ENCODE measurements at places on chromosomes 2 and 18. TPM values are rescaled to one million over a fixed set of nuclear protein-coding genes. Genes with fewer than 3 reads are reported as not detected.

The MEIS1 gene
- 150 TPM for total RNA-seq

The STAT4 gene
- 1.3 TPM for total RNA-seq

The EMILIN1 gene
- 115 TPM for total RNA-seq

The TACR1 gene
- total RNA-seq, result 0.41 TPM

The DNER gene
- 83.1 TPM for total RNA-seq

The UPP2 gene
- total RNA-seq, result not detected

The UGT1A3 gene
- not detected for total RNA-seq

The MC4R gene
- not detected for total RNA-seq

The FEV gene
- total RNA-seq, result 7.2 TPM

The SERPINB12 gene
- total RNA-seq, result 0.17 TPM

The IL1RN gene
- total RNA-seq, result 0.22 TPM

The STPG4 gene
- total RNA-seq, result 0.28 TPM

GRCh38 chr2:176582176-176582575 is 312.9 kb downstream of the MTX2 start:
- no peaks in the 10 kb centered on the region for H3K27me3 ChIP-seq
- H3K4me3 ChIP-seq, result no peak overlapping the region
- no peaks in the 10 kb centered on the region for H3K4me1 ChIP-seq
- no peak for DNase-seq
- no peaks in the 10 kb centered on the region for H3K36me3 ChIP-seq

GRCh38 chr2:214410918-214411554 is at the start of gene VWC2L:
VWC2L (plus strand) TSS chr2:214411054; CDS start chr2:214414194, 3,140 bp downstream.
- no peaks in the 10 kb centered on the region for H3K4me1 ChIP-seq
- no peaks in the 10 kb centered on the region for H3K36me3 ChIP-seq
- peak; percentile 63 for DNase-seq
- H3K27me3 ChIP-seq, result no peaks in the 10 kb centered on the region

DNA sequence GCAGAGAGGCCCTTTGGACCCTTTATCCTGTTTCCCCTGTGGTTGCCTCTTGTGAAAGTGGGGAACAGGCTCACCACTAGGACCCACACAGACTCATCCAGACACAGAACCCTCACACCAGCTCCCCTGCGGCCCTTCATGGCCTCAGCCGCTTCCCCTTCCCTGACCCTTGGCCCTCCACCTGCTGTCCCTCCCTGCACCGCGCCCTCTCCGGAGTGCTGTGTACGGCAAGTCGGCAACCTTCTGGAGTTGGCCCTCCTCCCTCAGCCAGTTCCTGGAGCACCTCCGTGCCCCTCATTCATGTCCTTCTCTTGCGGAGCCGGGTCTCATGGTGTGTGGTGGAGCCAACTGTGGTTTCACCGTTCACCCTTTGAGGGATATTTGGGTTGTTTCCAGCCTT is 44.0 kb downstream of the CTDP1 start:
- no peak overlapping the region for H3K27ac ChIP-seq
- no peak overlapping the region for H3K4me3 ChIP-seq
- DNase-seq, result no peak

DNA sequence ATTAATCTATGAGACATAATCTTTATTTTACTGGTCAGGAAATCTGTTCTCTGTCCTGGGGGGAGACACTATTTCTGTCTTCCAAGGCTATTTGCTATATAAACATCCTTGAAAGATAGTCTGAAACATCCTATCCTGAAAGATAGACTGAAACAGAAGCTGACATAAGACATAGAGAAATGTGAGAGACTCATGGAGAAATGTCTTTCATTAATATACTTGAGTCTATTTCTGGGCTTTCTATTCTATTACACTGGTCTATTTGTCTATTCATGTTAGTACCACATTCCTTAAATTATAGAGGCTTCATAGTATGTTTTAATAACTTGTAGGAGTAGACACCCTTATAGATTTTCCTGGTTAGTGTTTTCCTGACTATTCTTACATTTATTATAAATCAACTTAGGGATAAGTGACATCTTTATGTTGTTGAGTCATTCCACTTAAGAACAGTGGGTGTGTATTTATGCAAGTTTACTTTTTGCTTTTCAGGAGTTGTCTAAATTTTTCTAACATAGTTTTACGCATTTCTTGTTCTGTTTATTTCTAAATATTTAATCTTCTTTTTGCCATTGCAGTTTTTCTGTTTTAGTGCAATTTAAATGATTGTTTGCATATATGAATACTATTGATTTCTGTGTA is 244.9 kb upstream of the ZSWIM2 start:
- no peaks in the 10 kb centered on the region for H3K27me3 ChIP-seq
- no peak overlapping the region for H3K27ac ChIP-seq
- DNase-seq, result no peak
- H3K4me3 ChIP-seq, result no peak overlapping the region

GRCh38 chr2:201105759-201106158 is 10.2 kb upstream of the CFLAR start:
- no peaks in the 10 kb centered on the region for H3K36me3 ChIP-seq
- no peaks in the 10 kb centered on the region for H3K27me3 ChIP-seq
- no peak overlapping the region for H3K27ac ChIP-seq
- DNase-seq, result no peak
- no peak overlapping the region for H3K4me3 ChIP-seq

GRCh38 chr18:74282755-74283554 is 8.8 kb downstream of the CYB5A start:
- H3K27me3 ChIP-seq, result no peaks in the 10 kb centered on the region
- H3K36me3 ChIP-seq, result no peaks in the 10 kb centered on the region
- H3K4me3 ChIP-seq, result no peak overlapping the region
- H3K4me1 ChIP-seq, result peaks cover 28% of the 10 kb centered on the region
- peak overlapping the region; percentile 63 for H3K27ac ChIP-seq
- no peak for DNase-seq

DNA sequence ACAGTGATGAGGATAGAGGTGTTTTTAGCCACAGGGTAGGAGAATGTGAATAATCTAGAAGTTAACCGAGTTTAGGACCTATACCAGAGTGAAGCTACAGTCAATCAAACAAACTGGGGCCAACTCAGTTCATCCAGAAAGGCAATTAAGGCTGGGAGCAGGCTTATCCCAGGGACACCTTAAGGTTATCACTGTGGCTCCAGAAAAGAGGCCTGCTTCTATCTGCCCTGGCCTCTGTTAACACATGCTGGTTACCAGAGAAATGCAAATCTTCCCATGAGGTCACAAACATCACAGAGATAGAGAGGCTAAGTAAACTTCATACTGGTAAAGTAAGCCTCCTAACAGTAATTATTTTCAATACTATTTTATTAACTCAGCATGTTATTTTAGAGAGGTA is 93.2 kb upstream of the GRB14 start:
- H3K27me3 ChIP-seq, result no peaks in the 10 kb centered on the region
- no peak overlapping the region for H3K27ac ChIP-seq
- H3K36me3 ChIP-seq, result peaks cover 10% of the 10 kb centered on the region
- DNase-seq, result no peak
- no peaks in the 10 kb centered on the region for H3K4me1 ChIP-seq
- H3K4me3 ChIP-seq, result no peak overlapping the region

- no peak overlapping the region for H3K27ac ChIP-seq
- H3K4me3 ChIP-seq, result no peak overlapping the region
- H3K4me1 ChIP-seq, result peaks cover 67% of the 10 kb centered on the region
- H3K36me3 ChIP-seq, result no peaks in the 10 kb centered on the region
These were observed 119.0 kb downstream of the SMAD7 start for GRCh38 chr18:48831802-48832201.

DNA sequence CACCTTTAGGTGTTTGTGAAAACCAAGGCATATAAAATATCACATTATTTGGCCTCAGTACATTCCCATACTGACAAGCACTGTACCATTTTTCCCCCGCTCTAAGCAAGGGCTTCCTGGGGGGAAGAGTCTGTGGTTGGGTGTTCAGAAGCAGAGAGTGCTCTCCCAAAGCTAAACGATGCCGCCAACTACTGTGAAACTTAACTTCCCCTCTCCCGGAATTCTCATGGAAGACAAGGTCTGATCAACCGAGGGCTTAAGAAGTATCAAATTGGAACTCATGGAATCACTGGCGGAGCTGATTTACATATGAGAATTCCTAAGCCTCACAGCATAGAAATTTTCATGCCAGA is 433 bp upstream of the MFF start:
- peak overlapping the region; percentile 95 for H3K4me3 ChIP-seq
- H3K27ac ChIP-seq, result peak overlapping the region; percentile 94
- H3K27me3 ChIP-seq, result no peaks in the 10 kb centered on the region

GRCh38 chr2:129741165-129741564 is 238.3 kb upstream of the RAB6C start:
- no peak for DNase-seq
- no peaks in the 10 kb centered on the region for H3K36me3 ChIP-seq
- H3K4me1 ChIP-seq, result no peaks in the 10 kb centered on the region
- no peak overlapping the region for H3K27ac ChIP-seq
- no peaks in the 10 kb centered on the region for H3K27me3 ChIP-seq

DNA sequence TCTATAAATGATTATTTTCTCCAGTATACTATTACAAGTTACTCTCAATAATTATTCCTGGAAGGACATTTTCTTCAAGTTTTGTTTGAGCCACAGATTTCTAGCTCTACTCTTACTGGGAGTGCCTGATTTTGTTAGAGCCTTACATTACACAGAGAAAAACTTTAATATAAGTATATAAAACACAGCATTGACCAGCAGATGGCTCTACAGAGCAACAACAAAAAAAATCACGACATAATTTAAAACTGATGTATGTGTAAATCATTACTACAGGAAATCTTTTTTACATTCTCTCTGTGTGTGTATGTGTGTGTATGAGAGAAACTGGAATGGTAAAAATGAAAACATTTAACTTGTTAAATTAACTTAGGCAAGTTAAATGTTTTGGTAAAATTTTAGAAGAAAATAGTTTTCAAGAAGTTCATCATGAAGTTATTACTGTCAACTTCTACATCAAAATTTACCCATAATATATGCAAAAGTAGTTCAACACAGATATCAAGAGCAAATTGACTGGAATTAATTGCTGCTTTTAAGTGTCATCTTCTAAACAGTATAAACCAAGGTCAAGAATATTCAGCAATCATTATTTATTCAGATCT is 103.3 kb downstream of the MDH1 start:
- DNase-seq, result no peak
- H3K27ac ChIP-seq, result no peak overlapping the region

DNA sequence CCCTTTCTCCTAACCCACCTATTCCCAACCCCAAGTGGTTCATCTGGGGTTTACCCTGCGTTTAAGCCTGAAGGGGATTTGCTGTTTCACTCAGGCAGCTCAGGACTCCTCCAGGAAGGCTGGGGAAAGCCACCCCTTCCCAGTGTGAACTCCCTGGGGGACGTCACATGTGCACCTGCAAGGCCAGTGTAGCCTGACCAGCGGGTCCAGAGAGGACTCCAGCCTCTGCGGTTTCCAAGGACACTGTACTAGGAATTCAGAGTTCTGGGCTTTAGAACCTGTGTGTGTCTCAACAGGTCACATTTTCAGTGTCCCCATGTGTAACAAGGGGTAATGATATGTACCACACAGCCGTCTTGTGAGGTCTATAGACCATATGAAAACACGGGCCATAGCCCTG is 17.9 kb downstream of the EHD3 start:
- H3K36me3 ChIP-seq, result peaks cover 13% of the 10 kb centered on the region
- no peak overlapping the region for H3K27ac ChIP-seq
- DNase-seq, result no peak
- no peak overlapping the region for H3K4me3 ChIP-seq
- no peaks in the 10 kb centered on the region for H3K27me3 ChIP-seq

GRCh38 chr2:46770622-46771021 is 145.0 kb downstream of the MCFD2 start:
- no peaks in the 10 kb centered on the region for H3K4me1 ChIP-seq
- DNase-seq, result no peak
- no peaks in the 10 kb centered on the region for H3K27me3 ChIP-seq
- no peaks in the 10 kb centered on the region for H3K36me3 ChIP-seq
- no peak overlapping the region for H3K27ac ChIP-seq
- H3K4me3 ChIP-seq, result no peak overlapping the region

DNA sequence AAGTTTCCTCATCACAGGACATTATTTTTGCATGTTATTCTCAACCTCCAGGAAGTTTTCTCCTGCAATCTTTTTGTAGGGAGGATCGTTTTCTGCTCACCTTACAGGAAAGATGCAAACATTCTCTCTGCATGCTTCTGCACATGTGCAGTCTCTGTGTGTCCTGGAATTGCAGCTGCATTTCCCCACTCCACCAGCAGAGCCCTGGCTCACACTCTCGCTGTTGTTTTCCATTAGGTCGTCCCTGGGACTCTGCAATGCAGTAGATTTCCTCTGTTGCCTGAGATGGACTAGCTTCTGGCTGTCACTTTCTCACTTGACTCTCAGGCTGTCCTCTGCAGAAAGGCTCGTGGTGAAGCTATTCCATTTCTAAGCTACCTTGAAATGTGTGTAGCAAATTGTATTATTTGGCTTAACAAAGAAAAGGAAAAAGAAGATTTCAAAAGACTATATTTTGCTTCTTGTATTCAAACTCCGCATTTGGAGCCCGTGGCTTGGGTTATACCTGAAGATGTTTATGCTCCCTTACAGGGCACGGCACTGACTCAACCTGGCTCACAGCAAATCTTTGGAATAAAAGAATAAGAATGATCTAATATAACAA is 346.7 kb downstream of the RAD51AP2 start:
- peak; percentile 73 for DNase-seq
- no peak overlapping the region for H3K4me3 ChIP-seq
- no peak overlapping the region for H3K27ac ChIP-seq
- no peaks in the 10 kb centered on the region for H3K36me3 ChIP-seq

- H3K36me3 ChIP-seq, result no peaks in the 10 kb centered on the region
- DNase-seq, result no peak
- H3K4me3 ChIP-seq, result no peak overlapping the region
These were observed 213.8 kb upstream of the MGAT5 start for GRCh38 chr2:134039912-134040581.

GRCh38 chr18:37547196-37547827 is 18.3 kb downstream of the CELF4 start:
- H3K27me3 ChIP-seq, result no peaks in the 10 kb centered on the region
- H3K27ac ChIP-seq, result no peak overlapping the region
- no peak for DNase-seq
- no peaks in the 10 kb centered on the region for H3K36me3 ChIP-seq

Measured in adrenal gland (tissue), 19 donors.